Hypothalamus (tissue), 51 donors: ENCODE measurements at places on chromosomes 7 and 10.

DNA sequence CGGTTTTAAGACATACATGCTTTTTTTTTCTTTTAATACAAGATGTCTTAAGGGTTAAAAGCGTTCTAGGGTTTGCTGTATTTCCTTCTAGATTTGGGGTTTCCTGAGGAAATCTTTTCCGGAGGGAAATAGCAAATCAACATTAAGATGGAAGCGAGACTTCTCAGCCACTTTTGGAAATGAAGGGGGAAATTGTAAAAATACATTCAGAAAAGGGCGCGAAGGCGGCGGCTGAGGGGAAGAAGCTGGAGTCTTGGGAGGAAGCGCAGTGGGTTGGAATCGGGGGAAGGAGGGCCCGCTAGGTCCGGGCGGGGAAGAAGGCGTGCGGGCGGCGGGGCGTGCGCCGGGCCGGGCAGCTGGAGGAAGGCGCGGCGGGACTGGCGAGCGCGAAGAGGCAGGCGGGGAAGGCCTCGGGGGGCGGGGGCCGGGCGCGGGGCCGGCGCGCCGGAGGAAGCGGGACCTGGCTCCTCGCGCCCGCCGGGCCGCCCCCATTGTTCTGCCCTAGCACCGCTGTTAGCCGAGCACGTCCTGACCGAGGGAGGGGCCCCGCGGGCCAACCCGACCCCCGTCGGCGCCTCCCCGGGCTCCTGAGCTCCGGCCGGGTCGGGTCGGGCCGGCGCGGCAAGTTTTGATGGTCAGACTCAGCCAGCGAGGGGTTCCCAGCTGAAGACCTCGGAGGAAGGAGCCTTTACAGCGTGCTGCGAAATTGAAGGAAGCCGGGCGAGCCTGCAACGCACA is 1.5 kb upstream of the SKIDA1 start:
- peak; percentile 61 for DNase-seq

- no peak for DNase-seq
These were observed 22.0 kb downstream of the ITGB8 start for GRCh38 chr7:20352573-20353306.

- no peak for DNase-seq
These were observed 761 bp downstream of the PTF1A start for GRCh38 chr10:23192712-23193434.

- DNase-seq: no peak
These were observed 24.5 kb downstream of the STEAP1 start for GRCh38 chr7:90178679-90179278.

DNA sequence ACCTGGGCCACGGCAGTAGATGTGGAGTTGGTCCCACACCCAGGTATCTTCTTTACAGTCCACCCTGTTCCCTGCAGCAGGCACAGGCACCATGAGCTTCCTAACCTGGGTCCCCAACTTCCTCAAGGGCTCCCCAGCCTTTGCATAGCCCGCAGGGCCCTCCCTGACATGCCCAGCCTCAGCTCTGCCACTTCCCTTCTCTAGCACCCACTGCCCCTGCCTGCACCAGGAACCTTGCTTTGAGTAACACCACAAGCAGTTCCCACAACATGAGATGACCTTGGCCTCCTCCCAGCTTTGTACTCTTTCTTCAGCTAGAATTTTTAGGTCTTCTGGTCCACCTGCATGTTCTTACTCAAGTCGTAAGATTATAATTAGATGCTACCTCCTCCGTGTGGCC is 92.2 kb upstream of the ZPBP start:
- DNase-seq: no peak

- peak; percentile 50 for DNase-seq
These were observed 56.8 kb downstream of the HK1 start for GRCh38 chr10:69335063-69335587.

DNA sequence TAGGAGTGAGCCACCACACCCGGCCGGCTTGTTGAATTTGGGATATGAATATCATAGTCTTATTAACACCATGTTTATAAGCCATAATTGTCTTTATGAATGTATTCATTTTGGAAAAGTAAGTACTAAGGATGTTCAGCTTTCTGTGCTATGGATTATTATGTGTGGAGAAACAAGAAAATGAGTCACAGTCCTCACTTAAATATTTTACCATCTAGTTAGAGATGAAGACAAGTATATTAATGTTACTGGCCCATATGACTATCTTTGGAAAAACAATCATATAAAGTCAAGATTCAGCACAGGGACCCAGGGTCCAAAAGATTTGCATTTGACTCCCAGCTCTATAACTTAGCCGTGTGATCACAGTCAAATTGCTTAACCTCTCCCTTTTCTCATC is 9.8 kb upstream of the TOMM7 start:
- no peak for DNase-seq

DNA sequence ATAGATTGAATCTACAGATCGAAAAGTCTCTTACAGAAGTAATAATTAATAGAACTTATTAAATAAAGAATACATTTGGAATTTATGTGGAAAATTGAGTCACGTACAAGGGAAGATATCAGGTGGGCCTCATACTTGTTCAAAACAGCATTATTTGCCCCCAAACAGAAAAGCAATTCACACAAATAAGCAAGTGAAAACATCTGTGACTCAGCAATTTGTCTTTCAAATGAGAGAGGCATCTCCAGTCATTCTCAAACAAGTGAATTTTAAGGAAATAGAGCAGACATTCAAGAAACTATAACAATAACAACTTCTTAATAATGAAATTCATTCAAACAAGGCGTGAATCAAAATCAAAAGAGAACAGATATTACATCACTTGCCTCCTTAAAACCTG is 50.1 kb downstream of the SEMA3A start:
- DNase-seq: no peak

- DNase-seq: no peak
These were observed 98.3 kb upstream of the ARHGAP21 start for GRCh38 chr10:24821986-24822385.

DNA sequence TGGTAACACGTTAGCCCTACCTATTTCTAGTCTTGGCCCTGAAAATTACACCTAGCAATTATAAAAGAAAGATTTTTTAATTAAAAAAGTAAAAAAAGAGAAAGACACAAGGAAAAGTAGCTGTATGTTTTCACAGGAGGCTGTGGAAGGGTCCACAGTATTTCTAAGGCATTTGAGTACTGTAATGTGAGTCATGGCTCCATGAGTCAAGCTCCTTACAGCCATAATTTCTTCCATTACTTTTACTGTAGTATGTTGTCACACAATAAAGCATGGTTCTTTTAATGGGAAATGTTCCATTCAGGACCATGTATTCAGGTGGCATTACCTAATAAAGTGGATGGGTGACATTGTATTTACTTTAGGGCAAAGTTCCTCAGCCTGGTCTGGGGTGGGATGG is 113.4 kb downstream of the GPR37 start:
- DNase-seq: no peak

DNA sequence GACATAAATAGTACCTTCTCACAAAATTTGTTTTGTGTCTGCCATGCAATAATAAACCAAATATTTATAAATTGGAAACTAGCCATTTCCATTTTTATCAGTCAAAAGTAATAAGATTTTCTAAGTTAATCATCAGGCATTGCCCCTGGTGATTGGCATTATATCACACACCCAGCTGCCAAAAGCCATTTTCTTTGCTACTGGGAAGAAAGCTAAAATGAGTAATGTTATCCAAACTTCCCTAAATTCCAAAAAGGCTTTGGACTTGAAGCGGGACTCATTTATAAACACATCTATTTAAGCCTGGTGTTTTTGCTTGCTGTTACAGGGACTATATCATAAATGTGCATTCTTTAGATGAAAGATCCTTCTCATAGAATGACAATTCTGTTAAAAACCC is 86.0 kb downstream of the AKR1D1 start:
- no peak for DNase-seq

DNA sequence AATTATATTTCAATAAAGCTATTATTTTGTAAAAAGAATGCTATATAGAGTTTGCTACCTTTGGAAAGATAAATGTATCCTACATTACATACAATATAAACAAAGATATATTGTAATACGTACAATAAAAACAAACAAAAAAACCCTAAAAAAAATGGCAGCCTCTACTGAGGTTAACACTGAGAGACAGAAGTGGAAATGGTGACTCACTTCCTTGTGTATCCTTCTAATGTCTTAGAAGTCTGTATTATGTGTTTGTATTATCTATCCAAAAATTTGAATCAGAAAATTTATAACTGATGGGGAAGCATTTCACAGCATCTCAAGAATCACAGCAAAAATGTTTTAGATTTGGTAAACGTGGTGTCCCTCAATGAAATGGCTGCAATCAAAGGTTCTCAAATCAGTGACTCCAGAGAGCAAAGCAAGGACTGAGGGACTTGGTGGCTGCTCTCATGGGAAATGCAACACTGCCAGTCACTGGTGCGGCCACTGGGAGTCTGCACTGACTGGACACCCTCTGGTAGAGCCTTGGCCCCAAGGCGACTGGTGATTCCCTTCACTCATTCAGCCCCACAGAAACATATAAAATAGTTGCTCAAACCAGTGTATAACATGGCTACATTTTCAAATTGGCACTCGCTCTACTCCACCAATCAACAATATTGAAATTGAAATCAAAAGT is 53.8 kb downstream of the PANK1 start:
- DNase-seq: no peak

GRCh38 chr7:88758381-88759229 is 895 bp upstream of the ZNF804B start:
- DNase-seq: peak; percentile 19

GRCh38 chr10:62079885-62080559 is 178.5 kb downstream of the ARID5B start:
- DNase-seq: no peak
